ENCODE measurements at places on chromosomes 12 and 14. TPM values are rescaled to one million over a fixed set of nuclear protein-coding genes. Genes with fewer than 3 reads are reported as not detected.

DNA sequence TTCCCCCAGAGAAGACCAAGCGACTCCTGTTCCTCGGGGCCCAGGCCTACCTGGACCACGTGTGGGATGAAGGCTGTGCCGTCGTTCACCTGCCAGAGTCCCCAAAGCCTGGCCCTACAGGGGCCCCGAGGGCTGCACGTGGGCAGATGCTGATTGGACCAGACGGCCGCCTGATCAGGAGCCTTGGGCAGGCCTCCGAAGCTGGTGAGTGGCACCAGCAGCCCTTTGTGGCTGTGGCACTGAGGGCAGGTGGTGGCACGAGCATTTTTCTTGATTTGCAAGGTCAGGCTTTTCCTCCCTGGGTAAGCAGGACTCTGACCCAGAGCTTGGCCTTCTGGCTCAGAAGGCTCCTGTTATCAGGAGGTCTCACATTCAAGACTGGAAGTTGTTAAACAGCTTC is 2.7 kb downstream of the SIVA1 start:
- H3K36me3 ChIP-seq = peaks cover 15% of the 10 kb centered on the region
- H3K27me3 ChIP-seq = no peaks in the 10 kb centered on the region
- DNase-seq = no peak
- no peak overlapping the region for H3K4me3 ChIP-seq
- peaks cover 12% of the 10 kb centered on the region for H3K4me1 ChIP-seq
- no peak overlapping the region for H3K27ac ChIP-seq

DNA sequence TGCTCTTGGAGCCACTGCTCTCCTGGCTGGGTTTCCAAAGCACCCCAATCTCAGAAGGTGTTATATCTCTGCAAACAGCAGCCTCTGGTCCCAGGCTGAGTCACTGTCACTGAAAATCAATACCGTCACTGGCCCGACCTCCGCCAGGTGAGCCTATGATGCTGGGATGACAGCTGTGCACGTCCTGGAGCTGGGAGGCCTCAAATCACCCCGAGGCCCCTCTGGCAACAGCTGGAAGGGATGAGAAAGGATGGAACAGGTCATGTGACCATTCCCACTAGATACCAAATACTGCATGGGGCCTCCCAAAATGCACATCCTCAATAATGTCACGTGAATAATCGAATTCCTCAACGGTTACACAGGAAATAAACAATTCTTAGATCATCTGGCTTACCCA is 190.8 kb downstream of the TTC7B start:
- no peak for DNase-seq
- peaks cover 40% of the 10 kb centered on the region for H3K4me1 ChIP-seq
- H3K27ac ChIP-seq = peak overlapping the region; percentile 89
- H3K36me3 ChIP-seq = peaks cover 3% of the 10 kb centered on the region
- H3K27me3 ChIP-seq = no peaks in the 10 kb centered on the region

GRCh38 chr12:4979737-4980136 is 63.9 kb upstream of the KCNA5 start:
- no peaks in the 10 kb centered on the region for H3K4me1 ChIP-seq
- H3K27me3 ChIP-seq = peaks cover 80% of the 10 kb centered on the region
- DNase-seq = no peak
- no peaks in the 10 kb centered on the region for H3K36me3 ChIP-seq

GRCh38 chr12:26445909-26446308 is 250.5 kb downstream of the SSPN start:
- no peak for DNase-seq
- no peak overlapping the region for H3K27ac ChIP-seq
- H3K27me3 ChIP-seq = no peaks in the 10 kb centered on the region

GRCh38 chr12:48128800-48129199 is 9.6 kb downstream of the PFKM start:
- H3K27ac ChIP-seq = no peak overlapping the region
- H3K4me3 ChIP-seq = no peak overlapping the region
- H3K27me3 ChIP-seq = no peaks in the 10 kb centered on the region

GRCh38 chr12:109489016-109489954 is 11.9 kb downstream of the UBE3B start:
- H3K27me3 ChIP-seq = no peaks in the 10 kb centered on the region
- H3K36me3 ChIP-seq = peaks cover 17% of the 10 kb centered on the region
- DNase-seq = no peak
- no peaks in the 10 kb centered on the region for H3K4me1 ChIP-seq
- no peak overlapping the region for H3K27ac ChIP-seq
- H3K4me3 ChIP-seq = no peak overlapping the region

DNA sequence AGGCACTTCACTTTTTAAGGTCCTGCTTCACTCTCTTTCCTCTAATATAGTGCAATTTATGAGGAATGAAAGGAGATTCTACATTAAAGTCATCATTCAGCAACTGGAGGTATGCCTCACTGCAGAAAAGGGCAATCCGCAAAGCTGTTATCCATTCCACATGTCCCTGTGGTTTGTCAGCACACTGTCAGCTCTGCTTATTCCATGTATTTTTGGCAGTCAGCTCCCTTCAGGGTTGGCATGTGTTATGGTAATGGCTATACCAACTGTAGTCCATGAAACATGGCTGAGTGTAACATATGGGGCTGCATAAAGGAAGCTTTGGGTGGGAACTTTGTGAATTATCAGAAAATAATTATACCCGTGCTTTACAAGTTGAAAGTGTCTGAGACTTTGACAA is 154.1 kb downstream of the GALC start:
- no peaks in the 10 kb centered on the region for H3K4me1 ChIP-seq
- H3K27ac ChIP-seq = no peak overlapping the region
- no peaks in the 10 kb centered on the region for H3K36me3 ChIP-seq
- H3K27me3 ChIP-seq = no peaks in the 10 kb centered on the region
- no peak overlapping the region for H3K4me3 ChIP-seq

MIPOL1 gene
- 14.5 TPM for total RNA-seq

STAC3 gene
- total RNA-seq = 4.8 TPM

TMEM253 gene
- total RNA-seq = 1.8 TPM
